EL (cell line): ENCODE measurements at places on chromosomes 7 and 10.

DNA sequence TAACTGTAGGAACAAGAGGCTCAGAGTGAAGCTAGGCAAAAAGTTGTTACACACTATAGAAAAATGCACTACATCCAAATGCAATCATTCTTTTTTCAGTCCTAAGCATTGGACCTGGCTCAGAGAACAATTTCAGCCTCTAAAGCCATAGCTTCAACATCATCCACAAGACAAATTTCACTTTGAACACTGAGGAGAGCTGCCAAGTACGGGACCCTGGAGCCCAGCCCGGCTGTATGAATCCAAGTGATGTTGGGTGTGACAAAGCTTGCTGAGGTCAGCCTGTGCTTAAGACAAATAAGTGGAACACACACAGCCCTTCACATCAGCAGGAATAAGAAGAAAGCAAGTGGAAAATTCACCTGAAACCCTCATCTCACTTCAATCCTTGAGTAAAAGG, 233.1 kb upstream of the PFKP start:
- no peak for DNase-seq

GRCh38 chr7:155384751-155385150, 73.2 kb upstream of the EN2 start:
- DNase-seq: no peak

DNA sequence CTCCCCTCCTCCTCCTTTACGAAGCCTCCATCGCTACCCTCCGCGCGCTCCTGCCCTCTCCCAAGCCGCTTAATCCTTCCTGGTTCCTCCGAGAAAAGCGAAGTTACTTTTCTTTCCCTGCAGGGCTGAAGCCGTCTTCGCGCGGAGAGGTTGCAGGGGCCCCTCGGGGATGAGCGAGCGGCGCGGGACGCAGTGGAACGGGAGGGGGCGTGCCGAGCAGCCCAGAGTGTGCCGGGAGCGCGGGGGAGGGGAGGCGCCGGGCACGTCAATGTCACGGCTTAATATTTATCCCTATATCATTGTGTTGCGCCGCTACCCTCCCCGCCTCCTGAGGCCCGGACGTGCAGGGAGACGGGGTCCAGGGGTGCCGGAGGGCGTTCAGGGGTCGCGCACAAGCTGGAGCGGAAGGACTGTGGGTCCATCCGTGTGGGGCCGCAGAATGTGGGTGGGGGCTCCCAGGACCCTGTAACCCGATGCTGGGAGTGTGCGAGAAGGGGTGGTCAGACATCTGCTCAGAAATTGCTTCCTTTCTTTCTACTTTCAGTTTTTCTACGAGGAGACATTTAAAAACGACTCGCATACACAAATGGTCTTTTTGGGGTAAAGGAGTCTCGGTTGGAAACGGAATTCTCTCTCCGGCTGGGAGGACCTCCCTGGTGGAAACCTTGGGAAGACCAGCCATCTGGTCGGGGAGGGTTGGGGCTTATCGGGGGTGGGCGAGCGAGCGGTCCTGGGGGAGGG, 2.4 kb downstream of the CDK6 start:
- peak; percentile 82 for DNase-seq

DNA sequence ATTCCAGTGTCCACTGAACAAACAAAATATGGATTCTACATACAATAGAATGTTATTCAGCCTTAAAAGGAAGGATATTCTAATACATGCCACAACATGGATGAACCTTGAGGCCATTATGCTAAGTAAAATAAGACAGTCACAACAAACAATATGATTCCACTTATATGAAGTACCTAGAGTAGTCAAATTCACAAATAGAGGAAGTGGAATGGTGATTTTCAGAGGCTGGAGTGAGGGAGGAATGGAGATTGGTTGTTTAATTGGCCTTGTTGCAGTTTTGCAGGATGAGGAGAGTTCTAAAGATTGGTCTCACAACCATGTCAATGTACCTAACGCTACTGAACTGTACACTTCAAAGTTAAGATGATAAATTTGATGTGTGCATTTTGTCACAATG, 119.6 kb downstream of the CHN2 start:
- DNase-seq: no peak

DNA sequence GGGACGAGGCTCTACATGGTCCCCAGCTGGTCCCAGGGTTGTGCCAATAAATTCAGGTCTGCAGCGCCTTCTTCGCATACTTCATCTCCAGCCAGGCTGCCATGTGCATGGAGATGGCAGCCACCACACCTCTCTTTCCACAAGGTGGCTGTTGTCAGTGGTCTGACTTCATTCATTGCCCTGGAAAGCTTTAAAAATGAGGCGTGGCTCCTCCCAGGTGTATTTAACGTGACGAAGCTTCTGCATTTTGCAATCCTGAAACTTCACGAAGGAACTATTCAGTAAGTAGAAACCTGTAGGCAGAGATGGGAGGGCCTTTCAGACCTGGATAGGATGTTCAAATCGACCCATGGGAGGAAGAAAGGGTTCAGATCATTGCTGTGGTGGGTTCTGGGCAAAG, 53.7 kb downstream of the PFKFB3 start:
- DNase-seq: no peak

- peak; percentile 32 for DNase-seq
Measured at GRCh38 chr10:50641626-50642025, 17.9 kb upstream of the SGMS1 start.

DNA sequence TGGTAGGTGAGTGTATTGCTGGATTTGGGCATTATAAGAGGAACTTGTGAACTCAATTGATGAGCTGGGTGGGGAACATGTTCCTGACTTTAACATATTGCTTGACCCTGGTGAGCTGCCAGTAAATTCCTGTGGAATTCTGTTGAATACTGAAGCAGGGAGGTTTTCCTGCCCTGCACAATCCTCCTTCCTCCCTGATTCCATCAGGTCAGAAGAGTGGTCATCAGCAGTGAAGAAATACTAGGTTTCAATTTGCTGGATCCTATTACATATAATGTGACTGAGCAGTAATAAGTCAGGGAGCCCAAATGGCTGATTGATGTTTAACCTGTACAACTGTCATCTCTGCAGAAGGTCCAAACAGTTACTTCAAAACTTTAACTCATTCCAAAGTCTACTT, 581.2 kb downstream of the SUGCT start:
- peak; percentile 22 for DNase-seq

DNA sequence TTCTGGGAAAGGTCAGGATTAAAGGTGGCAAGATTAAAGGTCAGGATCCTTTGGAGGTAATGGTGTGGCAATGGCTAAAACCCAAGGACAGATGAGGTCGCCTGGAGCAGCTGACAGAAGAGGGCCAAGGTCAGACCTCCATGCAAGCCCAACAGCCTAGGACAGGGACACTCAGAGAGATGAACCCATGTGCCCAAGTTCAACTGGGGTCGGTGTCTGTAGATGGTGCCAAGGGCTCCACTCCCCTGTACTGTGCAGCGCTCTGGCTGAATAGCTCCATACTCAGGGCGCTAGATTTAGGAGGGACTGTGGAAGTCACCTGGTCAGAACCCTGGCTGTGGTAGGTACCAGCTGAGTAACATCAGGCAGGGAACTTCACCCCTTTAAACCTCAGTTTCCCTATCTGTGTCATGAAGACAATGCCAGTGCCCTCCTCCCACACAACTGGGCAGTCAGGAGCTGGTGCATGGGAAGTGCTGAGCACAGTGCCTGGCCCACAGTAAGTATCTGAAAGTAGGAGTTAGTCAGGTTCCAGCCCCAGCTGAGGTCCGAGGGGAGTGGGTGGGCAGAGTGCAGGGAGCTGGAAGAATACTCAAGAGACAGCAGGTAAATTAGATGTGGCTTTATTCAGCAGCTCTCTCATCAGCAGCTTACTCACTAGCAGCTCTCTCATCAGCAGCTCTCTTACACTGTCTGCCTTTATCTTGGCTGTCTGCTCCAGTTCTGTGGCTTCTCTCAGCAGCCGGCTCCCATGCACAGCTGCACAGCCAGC, 327.1 kb downstream of the GLRX3 start:
- no peak for DNase-seq

DNA sequence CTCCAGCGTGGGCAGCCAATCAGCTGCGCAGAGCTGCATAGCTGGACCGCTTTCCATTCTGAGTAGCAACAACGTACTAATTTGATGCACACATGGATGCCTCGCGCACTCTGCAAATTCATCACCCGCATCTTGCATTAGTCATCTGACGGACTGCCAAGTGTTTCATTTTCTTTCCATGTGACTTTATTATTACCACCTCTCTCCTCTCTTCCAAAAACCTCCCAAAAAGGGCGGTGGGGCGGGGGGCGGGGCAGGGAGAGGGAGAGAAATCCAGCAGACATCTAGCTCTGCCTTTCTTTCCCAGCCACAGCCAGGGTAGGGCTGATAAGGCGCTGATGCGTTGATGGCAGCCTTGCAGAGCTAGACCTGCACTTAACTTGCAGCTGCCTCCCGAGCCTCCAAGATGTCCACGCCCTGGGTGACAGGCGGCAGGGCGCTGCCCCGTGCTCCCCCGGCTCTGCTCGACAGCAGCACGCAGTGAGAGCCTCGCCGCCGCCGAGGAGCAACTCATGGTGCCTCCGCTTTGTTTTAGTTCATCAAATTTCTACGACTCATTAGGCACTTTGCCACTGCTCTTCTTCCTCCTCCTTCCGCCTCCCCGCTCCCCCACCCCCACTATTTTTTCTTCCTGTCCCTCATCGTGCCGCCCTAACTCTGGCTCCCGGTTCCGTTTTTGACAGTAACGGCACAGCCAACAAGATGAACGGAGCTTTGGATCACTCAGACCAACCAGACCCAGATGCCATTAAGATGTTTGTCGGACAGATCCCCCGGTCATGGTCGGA, 147.3 kb downstream of the CELF2 start:
- peak; percentile 67 for DNase-seq

- DNase-seq: no peak
Measured at GRCh38 chr10:123309731-123310130, 155.5 kb downstream of the BUB3 start.

DNA sequence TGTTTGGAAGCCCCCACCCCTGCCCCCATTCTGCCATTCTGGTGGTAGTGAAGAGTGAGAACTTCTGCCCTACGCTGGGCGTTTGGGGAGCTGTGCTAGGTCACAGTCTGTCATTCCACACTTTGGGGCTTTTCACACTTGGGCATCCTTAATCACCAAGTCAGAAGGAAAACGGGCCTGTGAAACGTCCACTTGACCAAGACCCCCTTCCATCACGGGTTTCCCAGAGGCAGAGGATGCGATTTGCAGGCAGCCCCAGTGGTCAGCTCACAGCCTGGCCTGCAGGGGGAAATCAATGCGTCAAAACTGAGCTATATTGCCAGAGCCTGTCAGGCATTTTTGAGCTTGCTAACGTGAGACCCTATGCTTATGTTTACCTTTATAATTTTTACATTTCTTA, 663.3 kb upstream of the MGMT start:
- no peak for DNase-seq

DNA sequence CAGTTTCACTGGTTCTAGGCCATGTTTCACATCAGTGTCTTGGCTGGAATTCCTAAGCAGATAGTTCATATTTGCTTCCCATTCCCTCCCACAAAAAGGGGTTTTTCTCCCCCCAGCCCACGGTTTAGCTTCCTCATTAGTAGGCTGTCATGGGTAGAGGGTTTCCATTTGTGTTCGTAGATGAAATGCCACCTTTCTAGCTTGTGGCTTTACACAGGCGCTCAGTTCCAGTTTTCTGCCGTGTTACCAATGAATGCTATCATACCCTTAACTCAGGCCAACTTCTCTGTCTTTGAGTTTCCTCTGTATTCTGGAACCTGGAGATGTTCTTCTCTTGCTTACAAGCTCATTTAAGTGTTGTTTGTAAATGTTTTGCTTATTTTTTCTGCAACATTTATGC, 26.8 kb downstream of the CALD1 start:
- DNase-seq: no peak

GRCh38 chr7:27156916-27157701, 634 bp upstream of the HOXA7 start:
- DNase-seq: no peak

GRCh38 chr7:7688956-7689355, 29.5 kb downstream of the RPA3 start:
- DNase-seq: no peak

DNA sequence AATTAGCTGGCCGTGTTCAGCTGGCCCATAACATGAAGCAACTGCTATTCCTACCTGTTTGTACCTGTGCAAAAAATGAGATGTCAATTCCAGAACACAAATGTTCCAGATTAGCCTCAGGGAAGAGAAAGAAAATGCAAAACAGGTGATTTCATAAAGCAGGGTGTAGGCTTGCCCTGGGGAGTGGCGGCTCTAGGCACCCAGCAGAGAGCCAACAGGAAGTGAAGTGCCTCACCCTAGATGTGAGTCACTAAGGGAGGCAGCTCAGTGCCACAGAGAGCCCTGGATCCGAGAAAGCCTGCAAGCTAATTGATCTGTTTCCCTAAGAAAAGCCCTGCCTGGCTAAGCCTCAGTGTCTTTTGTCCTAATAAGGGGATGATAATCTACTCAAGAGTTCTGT, 240.0 kb downstream of the ARHGAP21 start:
- peak; percentile 84 for DNase-seq

GRCh38 chr10:70886921-70887665, 1.3 kb downstream of the PCBD1 start:
- no peak for DNase-seq

- no peak for DNase-seq
Measured at GRCh38 chr10:93309062-93309461, 173.1 kb downstream of the MYOF start.

DNA sequence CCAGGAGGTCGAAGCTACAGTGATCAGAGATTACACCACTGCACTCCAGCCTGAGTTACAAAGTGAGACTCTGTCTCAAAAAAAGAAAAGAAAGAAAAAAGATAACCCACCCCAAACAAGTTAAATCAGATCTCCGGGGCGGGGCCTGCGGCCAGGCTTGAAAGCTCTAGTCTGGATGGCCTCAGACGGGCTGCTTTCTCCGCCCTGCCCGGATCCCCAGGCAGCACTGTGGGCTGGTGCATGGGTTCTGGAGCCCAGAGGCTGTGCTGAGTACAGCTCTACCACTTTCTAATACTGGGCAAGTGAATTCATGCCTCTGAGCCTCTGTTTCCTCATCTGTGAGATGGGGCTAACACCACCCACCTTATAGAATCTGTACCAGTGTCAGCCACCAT, 83.7 kb downstream of the ZMIZ1 start:
- no peak for DNase-seq

DNA sequence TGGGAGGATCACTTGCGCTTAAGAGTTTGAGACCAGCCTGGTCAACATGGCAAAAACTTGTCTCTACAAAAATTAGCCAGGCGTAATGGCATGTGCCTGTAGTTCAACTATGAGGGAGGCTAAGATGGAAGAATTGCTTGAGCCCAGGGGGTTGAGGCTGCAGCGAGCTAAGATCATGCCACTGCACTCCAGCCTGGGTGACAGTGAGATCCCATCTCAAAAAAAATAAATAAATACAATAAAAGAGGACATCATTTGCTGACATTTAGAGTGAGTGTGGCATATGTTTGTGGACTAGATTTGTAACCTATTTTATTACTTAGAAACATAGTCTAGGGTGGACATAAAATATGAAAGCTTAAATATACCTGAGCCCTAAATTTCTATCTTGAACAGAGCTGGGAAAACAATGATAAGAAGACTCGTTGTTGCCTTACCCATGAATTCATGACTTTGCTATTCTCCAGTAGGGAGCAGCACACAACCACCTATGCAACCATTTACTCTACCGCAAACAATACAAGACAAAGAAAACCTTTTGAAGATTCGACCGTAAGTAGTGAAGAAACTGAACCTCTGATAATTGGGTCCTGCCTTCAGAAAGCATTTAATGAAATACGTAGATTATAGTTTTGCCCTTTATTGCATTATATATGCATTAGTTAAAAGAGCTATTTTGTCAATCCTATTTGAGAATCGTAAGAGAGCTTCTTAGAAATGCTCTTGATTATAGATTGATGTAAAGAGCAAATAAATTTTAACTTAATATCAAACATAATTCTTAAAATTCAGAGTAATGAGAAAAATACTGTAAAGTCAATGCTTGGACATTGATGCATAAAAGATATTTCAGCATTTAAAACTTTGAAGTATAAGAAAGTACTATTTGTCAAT, 83.5 kb downstream of the GNAT3 start:
- DNase-seq: peak; percentile 66
